ENCODE measurements at places on chromosomes 2 and 18.
A peak's percentile ranks its signal among the peaks of the same experiment; 100 is the strongest.

- no peak for DNase-seq
These were observed 150.0 kb upstream of the GALNT5 start for GRCh38 chr2:157107460-157107859.

- DNase-seq = no peak
These were observed 166.6 kb downstream of the TNS1 start for GRCh38 chr2:217835931-217836891.

DNA sequence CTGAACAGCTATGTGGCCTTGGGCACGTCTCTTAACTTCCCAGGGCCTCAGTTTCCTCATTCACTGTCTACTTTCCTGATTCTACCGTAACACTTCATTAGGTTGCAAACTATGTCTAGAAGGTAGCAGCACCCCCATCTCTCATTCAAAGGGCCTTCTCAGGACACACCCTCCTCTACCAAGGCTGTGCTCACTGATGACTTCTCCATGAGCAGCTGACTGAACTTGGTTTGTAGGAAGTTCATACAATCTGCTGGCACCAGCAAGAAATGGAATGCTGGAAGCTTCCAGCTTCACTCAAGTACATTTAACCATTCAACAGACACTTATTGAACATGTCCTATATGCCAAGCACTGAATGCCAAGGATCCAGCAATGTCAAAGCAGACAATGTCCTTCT is 250.8 kb upstream of the CTAGE1 start:
- DNase-seq = no peak

DNA sequence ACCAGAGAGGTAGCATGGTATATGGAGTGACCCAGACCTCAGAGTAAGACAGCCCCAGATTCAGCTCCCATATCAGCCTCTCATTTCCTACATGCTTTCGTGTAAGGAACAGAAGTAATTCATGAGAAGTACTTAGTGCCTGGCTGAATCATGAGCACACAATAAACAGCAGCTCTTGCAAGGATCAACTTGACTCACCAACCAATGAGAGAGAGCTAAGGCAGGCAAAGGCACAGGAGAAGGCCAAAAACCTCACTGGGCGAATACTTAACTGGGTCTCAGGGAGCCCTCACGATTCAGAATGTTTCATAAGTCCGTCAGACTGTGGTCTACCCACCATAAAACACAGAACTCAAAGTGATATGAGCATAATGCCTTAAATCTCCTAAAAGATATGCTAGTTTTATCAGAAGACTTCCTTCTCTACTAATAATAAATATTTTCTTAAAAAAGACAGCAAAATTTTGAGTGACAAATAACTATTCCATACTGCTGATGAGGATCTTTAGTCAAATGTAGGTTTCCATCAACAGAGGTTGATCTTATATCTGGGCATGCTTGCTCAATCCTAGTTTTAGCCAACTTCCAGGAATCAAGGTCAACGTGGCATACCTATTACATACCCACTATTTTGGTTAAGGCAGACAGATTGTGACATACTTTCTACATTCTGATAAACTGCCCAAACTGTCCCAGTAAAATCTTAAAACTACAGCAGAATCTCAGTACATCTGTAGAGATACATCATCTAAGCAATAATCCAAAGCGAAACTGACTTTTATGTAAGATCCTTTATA is 34.9 kb downstream of the IMMT start:
- no peak for DNase-seq

DNA sequence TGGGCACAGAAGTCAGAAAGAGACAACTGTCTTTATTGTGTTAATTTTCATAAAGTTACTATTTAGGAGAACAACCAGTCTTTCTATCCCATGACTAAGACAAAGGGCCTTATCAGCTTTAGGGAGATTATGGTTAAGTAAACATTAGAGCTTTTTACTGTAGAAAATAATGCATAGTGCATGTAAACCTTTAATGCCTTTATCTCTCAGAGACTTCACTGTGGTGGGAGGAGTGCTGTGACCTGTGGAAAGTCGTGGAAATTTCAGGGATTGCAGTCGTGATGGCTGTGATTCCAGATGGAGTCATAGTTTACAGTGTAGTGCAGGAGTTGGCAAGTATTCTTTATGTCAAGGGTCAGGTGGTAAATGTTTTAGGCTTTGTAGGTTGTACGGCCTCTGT is 15.8 kb downstream of the ZNF236 start:
- DNase-seq = no peak

- no peak for DNase-seq
These were observed 278.7 kb downstream of the FSIP2 start for GRCh38 chr2:186017278-186017677.

GRCh38 chr2:28707592-28707991 is 44.0 kb upstream of the PPP1CB start:
- DNase-seq = no peak

GRCh38 chr2:57598551-57598950 is 448.1 kb upstream of the VRK2 start:
- no peak for DNase-seq

DNA sequence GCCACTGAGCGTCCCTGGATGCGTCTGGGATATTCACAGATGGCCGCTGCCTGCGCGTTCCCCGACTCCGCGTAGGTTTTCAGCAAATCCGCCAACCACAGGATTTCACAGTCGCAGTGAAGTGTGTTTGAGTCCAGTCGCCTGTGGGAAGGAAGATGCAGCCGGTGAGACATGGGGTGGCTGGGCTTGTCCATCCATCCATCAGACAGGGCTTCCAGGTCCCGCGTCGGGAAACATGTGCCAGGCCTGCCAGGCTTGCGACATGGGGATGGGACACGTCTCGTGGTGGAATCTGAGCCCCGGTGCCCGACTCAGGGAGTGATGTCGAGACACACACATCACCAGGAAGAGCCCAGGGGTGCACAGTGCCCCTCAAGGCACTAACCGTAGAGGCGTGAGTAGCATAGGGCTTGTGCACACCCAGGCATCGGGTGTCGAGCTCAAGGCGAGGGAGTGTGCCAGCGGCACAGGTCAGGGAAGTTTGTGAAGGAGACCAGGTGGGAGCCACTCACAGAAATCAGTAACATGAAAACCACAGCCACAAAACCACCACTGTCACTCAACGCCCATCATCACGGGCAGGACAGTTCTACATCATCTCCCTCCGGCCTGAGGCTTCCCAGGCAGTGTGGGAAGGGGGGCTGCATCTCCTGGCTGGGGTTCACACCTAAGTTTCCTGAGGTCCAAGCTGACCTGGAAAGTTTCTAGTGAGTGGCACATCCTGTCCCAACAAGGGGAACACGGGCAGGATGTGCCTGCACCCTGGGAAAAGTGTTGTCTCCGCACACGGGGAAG is 63.9 kb downstream of the PXDN start:
- DNase-seq = no peak

DNA sequence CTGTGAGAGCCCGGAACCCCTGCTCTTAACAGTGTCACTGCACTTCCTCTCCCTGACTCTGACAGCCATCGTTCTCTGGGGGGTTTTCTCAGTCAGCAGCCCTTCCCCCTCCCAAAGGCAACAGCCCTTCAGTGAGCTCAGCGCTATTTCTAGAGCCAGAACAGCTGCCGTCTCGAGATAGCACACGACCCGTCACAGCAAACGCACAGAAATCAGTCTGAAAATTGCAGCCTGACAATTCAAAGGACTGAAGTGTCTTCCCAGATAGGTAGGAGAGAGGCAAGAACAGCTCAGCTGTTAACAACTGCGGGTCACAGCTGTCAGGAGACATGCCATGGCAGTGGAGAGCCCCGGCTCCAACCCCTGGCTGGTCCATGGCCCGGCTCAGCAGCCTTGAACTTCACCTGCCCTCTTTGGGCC is 45.4 kb downstream of the ST8SIA5 start:
- peak; percentile 15 for DNase-seq

DNA sequence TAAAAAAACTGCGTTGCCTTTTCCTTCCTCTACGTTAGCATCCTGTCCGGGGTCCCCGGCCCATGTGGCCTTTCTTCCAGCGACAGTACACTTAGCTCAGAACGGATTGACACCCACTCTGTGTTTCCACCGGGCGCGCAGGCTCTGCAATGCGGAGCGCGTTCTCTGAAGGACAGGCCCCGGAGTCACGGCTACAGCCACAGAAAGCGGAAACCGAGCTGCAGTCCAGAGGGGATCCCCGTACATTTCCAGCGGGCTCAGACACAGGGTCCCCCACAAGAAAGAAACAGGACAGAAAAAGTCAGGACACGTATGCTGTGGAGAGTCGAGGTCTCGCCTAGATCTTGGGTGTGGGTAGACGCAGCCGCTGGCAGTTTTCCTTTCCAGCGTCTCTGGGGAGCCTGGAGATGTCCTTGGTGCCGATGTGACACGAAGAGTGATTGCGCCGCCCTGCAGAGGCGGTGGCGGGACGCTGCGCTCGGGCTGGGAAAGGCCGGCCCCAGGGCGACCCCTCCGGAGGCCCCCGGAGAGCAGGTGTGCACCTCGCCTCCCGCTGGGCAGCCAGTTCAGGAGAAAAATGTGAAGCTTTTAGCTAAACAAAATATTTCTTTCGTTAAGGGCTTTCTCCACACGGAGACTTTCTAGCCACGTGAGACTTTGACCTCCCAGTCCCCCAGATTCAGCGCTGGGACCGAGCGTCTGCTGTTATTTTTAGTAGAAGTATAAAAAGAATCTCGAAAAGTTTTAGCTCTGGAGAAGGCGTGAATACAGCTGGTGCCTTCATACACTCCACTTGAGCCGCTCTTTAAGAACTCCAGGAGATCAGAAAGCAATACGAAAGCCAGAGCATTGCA is 1.3 kb upstream of the ACKR3 start:
- no peak for DNase-seq

GRCh38 chr2:53753041-53753440 is 14.6 kb upstream of the CHAC2 start:
- DNase-seq = no peak

DNA sequence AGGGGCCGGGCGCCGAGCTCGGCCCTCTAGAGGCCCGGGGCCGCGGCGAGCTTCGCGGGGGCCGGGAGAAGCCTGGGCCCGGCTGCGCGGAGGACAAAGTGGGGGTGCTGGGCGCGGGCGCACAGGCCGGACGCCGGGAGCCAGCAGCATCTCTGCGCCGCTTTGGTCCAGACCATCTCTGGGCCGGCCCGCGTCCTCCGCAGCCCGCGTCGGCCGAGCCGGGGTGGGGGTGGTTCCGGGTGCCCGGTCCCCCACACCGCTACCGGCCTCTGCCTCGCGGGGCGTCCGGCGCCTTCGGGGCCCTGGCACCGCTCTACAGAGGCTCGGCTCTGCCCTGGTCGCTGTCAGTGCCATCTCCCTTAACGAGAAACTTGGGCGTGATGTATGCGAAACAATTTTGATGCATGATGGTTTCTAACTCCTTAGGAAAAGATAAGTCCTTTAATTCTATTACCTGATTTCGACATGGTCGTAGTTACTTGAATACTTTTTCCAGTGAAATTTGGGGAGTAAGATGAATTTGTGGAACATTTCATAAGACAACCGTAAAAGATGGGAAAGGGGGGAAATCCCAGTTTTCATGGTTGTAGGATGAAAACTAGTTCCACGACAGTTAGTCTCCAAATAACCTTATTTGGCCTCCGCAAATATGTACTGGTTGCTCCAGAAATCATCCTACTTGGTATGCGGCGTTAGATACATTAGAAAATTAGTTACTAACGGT is 562 bp downstream of the TWSG1 start:
- peak; percentile 9 for DNase-seq

GRCh38 chr2:238148981-238149380 is 9.8 kb upstream of the ERFE start:
- DNase-seq = no peak

DNA sequence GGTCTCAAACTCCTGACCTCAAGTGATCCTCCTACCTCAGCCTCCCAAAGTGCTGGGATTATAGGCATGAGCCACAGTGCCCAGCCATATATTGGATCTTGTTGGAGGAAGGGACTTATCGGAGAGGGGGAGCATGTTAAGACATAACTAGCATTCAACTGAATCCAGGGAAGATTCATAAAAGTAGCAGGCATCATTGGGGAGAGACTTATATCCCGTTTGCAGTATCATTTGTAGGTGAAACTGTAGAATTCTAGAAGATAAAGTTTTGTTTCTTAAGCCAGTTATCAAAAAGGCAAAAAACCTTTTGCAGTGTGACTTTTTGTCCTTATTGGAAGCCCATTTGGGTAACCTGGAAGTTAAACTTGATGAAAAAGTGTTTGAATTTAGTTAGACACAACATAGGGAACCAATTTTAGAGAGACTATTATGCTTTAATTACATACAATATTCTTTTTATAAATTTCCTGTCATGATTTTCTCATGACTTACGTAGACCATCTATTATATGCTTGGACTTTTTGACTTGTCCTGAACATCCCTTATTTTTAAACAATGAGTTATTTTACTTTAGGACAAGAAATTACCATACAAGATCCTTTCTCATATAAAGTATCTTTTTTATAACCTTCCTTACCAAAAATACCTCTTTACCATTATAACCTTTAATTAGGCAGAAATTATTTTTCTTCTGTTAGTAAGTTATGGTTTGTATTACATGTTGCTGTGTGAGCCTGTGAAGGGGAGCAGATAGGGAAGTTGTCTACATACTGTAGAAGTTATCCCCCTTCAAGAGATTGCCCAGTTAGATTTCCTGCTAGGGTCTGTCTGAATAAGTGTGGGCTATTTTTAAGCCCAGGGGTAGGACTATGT is 20.3 kb downstream of the RAB3GAP1 start:
- DNase-seq = no peak

GRCh38 chr2:152406836-152407161 is 71.8 kb downstream of the FMNL2 start:
- DNase-seq = no peak

DNA sequence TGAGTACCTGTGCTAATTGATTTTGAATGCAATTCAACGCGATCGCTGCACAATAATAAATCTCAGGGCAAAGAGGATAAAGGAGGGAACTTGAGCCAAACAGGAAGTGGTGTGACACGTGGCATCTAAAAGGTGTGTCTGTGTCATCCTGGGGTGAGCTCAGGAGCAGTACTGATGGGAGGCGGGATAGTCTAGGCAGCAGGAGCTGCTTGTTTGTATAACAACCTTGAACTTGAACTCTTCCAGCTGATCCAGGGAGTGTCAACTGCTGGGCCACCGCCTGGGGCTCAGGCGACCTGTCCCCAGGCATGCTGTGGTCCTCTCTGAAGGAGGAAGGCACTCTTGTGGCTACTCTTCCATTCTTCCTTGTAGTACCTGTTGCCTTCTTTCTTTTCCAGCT is 61.2 kb downstream of the BOD1L2 start:
- DNase-seq = no peak

GRCh38 chr18:75307530-75307929 is 96.9 kb downstream of the TSHZ1 start:
- DNase-seq = no peak

DNA sequence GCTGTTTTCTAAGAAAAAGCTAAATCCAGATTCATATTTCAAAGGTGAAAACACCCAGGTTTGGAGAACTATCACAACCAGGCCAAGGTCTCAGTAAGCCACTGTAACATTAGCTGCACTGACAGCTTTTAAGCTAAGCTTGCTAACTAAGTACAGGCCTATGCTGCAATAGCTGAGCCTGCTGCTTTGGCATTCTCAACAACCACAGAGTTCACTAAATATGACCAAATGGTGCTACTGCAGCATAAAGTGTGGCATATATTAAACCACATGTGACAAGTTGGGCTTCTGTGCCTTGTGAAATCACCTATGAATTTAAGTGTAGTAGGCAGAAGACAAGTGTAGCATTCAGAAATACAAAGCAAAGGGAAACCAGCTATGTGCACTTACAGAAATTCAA is 206.7 kb downstream of the TCF4 start:
- DNase-seq = no peak

GRCh38 chr18:38571651-38572050 is 1006.1 kb upstream of the CELF4 start:
- no peak for DNase-seq

- DNase-seq = no peak
These were observed 291.8 kb upstream of the SESTD1 start for GRCh38 chr2:179556425-179556824.

GRCh38 chr2:44655401-44655864 is 286.1 kb upstream of the SIX3 start:
- no peak for DNase-seq

GRCh38 chr2:49288113-49288705 is 133.9 kb upstream of the FSHR start:
- DNase-seq = no peak

All from left renal pelvis (tissue), 4 donors.